H7 (cell line): ENCODE measurements at places on chromosomes 3 and 15.

DNA sequence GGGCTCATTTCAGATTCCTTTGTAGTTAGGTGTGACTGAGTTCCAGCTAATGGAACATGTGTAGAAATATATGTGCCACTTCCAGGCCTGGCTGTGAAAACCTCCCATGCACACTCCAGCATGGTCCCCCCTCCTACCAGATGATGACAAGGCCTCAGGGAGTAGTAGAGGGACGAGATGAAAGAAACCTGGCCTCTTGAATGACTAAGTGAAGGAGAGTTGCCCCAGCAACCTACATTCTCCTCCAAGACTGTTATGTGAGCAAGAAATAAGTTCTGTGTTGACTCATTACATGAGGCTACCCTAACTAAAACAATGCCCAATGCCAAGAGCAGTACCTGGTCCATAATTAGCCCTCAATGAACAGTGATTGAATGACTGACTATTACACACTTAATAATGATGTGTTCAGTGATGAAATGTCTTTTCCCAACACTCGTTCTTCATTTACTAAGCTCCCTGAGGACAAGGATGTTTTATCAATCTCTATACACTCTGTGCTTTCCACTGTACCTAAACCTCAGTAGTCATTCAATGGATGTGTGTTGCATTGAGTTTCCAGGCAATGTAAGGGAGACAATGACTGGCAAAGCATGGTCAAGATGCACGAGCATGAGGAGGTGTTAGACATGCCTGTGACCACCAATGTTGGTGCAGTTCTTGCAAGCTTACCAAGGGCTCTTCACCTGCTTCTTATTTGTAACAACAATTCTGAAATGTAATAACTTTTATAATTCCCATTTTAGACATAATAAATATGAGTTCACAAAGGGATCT is 62.0 kb upstream of the BCL6 start:
- DNase-seq = no peak

- DNase-seq = no peak
Observed at GRCh38 chr3:60176614-60177013, 1074.6 kb downstream of the FHIT start.

GRCh38 chr3:179174316-179174715 is 26.2 kb downstream of the PIK3CA start:
- DNase-seq = no peak

DNA sequence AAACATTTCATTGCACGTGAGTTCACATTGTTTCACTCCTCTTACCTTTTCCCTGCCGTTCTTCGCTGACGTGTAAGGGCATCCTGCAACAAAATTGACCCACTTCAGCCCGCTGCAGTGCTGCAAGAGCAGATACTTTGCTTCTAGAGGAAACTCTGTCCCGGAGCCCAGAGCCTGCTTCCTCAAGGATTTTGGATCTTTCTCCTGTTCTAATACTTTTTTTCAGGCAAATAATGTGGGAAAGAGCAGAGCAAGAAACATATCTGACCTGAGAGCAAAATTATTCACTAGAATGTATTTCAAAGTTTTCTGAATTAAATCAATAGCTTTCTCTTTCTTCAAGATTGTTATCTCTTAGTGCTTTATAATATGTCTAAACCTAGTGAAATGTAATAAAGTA is 303.9 kb downstream of the AGBL1 start:
- DNase-seq = no peak

DNA sequence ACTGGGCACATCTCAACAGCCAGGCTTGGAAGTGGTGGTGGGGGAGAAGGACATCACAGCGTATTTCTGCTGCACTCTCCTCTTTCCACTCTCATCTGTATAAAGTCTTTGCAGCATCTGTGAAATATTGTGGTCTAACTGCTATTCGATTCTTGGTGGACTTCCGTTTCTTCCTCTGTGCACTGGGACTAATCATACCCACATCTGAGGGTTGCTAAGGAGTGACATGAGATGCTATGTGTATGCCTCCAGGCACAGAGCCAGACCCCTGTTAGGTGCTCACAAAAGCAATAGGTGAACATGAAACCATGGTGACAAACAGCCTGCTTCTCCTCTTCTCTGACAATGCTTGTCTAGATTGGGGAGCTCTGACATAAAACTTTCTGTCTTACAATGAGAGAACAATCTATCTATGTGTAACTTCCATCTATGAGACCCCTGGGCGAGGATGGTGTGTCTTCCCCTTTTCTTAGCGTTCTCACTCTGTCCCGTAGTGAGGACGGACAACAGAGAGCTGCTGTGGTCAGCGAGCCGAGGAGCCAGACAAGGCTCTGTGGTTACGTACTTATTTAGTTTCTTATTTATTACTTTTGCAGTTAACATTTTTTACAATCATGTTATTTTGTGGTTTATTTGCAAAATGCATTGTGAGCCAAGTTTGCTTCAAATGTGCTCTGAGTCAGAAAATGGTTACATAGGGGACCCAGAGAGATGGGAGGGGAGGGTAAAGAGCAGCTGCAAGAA is 196.7 kb upstream of the TPRG1 start:
- DNase-seq = no peak

DNA sequence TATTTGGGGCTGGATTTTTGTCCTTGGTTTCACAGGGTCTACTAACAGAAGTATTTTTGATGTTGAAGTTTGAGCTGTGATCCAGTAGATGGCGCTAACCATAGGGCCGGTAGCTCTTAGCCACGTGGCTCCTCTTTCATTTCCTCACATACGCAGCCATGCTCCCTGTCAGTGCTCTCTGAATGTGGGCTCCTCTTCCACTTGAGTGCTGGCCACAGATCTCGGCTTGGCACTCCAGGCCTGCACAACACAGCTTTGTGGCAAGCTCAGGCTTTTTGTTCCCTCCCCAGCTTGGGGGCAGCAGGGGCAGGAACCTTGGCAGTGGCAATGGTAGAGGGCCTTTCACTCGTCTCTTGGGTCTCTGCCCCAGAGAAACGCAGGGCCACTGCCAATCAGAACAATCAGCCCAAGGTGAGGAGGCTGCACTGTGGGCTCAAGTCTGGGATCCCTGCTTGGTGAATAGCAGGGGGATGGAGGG is 18.6 kb upstream of the DNAAF4 start:
- DNase-seq = peak; percentile 55

DNA sequence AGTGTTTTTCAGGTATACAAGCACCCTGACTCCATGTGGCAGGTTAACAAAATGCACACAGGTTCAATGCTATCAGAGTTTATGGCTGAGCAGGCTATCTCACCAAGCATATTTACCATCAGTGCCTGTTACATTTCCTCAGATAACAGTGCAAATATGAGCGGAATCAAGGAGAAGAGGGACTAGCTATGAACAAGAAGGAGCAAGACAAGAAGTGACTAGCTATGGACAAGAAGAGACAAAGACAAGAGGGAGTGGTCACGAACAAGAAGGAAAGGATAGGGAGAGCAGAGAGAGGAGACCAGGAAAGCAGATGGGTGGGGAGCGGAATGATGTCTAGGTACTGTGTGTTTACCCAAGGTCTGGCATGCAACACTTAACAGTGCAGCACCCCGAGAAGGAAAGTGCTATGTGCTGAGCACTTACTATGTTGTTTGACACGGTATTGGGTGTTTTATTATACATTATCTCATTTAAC is 8.6 kb downstream of the ILDR1 start:
- DNase-seq = no peak

DNA sequence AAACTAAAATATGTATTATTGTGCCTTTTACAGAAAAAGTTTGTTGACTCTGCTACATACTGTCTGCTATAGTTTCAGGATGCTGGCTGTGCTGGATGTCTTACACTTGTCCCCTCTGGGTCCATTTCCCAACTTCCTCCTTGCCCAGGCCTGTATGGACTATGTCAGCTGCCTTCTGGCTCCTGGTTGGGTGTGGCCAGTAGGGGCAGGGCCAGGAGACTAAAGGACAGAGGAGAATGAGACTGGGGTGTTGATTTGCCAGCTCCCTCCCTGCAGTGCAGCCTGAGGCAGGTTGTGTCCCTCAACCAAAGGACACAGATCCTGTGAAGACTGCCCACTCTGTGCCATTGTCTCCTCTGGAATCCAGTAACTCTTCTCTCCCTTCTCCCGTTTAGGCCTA is 90.6 kb upstream of the UBE2E2 start:
- DNase-seq = no peak

- DNase-seq = no peak
Observed at GRCh38 chr3:134636406-134636805, 14.4 kb downstream of the KY start.

DNA sequence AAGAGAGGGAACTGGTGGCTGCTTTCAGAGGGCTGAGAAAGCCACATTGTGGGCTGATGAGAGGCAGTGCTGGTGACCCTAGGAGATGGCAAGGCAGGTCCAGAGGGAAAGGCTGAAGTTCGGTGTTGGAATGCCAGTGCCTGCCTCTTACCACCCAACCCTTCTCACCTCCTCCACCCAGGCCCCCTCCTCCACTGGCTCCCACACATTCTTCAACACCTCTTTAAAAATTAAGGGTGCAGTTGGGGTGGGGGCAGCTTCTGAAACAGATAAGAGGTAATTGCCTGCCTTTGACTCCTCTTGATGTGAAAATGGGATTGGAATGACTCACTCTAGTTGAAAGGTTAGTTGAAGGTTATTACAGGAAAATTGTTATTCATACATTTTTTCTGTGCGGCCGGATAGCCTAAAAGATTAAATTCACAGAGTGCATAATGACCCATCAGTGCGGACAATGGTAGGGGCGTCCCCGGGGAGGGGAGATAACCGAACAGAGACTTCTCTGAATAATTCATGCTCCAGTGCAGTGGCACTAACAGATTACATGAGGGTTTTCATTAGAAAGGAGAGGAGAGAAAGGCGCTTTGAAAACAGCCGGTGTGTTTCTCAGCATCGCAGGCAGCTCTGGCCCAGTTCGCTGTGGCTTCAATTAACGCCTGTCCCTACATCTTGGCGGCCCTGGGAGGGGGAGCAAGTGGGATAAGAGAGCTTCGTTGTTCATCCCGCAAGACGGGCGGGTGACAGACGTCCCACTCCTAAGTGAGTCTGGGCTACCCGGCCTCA is 212.4 kb downstream of the TLE3 start:
- DNase-seq = no peak

- no peak for DNase-seq
Observed at GRCh38 chr3:129231331-129232119, 17.9 kb upstream of the COPG1 start.

- DNase-seq = no peak
Observed at GRCh38 chr3:123385001-123385401, 63.9 kb downstream of the ADCY5 start.

DNA sequence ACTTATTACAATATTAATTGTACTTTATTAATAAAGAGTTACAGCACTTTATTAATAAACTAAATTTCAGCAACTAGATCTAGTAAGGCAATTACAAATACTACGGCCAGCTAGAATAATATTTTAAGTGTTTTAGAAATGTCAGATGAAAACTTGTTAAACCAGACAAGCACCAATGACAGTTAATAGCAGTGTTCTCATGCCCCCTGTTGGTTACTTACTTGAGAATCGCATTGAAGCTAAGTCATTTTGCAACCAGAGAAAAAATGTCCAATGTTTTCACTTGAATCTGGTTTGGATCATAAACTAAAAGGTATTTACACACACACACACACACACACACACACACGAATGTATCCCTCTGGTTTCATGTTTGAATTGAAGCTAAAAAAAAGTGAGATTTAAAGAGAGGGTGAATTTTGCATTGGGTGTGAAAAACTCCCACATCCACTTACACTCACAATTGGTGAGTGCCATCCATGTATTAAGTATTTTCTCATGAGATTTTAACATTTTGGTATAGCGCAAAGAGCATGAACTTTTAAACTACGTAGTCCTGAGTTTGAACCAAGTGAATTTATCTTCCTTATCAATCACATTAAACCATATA is 347.7 kb downstream of the ZBBX start:
- peak; percentile 10 for DNase-seq

DNA sequence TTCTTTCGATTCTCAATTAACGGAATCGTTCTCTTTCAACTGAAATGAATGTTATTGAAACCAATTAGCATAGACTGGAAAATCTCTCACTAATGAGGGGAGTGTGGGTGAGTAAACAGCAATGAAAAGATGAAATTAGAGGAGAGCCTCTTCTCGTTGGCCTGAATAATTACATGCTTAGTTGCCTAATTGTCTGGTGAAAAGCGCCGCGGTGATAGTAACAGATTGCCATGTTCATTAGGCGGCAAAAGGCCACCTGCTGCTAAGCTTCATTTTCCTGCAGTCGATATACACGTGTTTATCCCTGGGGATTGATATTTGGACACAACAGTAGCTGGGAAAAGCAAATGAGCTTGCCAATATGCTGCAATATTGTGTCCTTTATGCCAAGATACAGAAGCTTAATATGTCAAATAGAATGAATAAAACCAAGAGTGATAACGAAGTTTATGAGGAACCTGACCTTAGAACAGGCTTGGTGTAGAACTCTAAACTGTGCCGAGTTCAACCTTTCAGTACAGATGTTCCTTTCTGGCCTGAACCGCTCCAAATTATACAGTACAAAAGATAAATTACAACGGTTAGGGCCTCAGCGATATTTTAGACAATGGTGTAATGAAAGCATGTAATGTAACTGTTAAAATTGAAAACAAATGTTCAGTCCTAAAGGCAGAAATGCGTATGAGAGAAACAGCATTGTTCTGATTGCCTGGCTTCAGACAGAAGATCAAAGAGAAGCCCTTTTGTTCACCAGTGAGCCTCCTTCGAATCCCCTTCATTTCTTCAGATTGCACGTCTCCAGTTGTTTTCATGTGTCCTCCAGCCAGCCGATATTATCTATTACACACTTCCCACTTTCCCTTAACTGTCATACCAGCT is 185.2 kb downstream of the SHOX2 start:
- no peak for DNase-seq

DNA sequence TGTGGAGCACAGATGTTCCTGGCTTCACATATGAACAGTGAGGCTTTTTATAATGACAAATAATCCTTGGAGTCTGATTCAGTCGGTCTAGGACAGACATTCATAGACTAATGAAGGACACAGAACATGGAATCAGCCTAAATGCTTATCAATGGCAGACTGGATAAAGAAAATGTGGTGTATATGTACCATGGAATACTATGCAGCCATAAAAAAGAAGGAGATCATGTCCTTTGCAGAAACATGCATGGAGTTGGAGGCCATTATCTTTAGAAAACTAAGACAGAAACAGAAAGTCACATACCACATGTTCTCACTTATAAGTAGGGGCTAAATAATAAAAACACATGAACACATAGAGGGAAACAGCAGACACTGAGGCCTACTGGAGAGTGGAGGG is 19.9 kb upstream of the LPP start:
- DNase-seq = no peak

DNA sequence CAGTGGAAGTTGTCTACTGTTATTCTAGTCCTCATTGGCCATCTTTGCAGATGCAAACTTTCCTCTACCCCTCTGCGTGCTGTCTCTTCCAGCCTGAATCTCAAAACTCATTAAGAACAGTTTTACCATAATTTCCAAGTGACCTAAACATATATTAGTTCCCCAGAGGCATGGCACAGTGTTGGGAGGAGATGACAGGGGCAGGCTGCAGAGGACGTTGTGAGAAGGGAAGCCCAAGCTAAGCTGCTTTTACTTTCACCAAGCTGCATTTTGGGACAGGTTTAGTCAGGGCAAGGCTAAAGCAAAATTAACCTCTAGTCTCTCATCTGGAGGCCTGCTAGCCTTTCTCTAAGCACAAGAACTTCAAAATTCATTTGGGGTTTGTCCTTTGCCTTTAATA is 318.6 kb upstream of the SATB1 start:
- DNase-seq = no peak

- DNase-seq = no peak
Observed at GRCh38 chr15:69664572-69665571, 212.3 kb downstream of the RPLP1 start.

- no peak for DNase-seq
Observed at GRCh38 chr3:46955801-46956259, 20.7 kb downstream of the CCDC12 start.

- no peak for DNase-seq
Observed at GRCh38 chr3:41430391-41430790, 231.1 kb downstream of the CTNNB1 start.

- no peak for DNase-seq
Observed at GRCh38 chr3:133393691-133394474, 6.0 kb upstream of the BFSP2 start.
